Mammary epithelial cell (primary cell): ENCODE measurements at places on chromosomes 3 and 15. TPM values are rescaled to one million over a fixed set of nuclear protein-coding genes. Genes with fewer than 3 reads are reported as not detected.

The ITGA11 gene
- 0.05 TPM in 1 of 2 replicates, not detected in the other for total RNA-seq

DNA sequence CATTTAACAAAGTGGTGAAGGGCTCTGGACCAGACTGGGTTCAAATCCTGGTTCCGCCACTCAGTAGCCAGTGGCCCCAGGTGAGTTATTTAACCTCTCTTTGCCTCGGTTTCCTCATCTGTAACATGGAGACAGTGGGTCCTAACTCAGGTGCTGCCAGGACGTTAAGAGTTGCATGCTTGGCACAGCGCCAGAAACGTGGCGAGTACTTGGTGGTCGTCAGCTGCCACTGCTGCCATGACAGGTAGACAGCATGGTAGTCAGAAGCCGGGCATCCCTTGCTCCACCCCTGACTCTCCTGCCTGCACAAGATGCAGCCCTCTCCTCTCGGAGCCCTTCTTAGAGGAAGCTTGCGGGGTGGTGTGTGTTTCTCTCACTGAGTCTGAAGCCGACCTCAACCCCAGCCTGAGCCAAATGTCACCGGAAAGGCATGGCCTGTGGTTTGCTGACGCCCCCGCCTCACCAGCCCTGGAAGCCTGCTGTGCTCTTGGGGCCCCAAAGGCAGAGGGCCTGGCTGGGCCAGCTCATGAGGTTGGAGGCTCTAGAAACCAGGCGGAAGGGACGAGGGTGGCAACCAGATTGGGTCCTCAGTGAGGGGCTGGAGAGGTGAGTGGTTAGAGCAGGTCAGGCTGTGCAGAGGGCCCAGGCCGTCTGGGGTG lies 160.8 kb upstream of the TLE3 start:
- DNase-seq: no peak

- DNase-seq: no peak
These were observed 496.5 kb upstream of the TBL1XR1 start for GRCh38 chr3:177693616-177694264.

DNA sequence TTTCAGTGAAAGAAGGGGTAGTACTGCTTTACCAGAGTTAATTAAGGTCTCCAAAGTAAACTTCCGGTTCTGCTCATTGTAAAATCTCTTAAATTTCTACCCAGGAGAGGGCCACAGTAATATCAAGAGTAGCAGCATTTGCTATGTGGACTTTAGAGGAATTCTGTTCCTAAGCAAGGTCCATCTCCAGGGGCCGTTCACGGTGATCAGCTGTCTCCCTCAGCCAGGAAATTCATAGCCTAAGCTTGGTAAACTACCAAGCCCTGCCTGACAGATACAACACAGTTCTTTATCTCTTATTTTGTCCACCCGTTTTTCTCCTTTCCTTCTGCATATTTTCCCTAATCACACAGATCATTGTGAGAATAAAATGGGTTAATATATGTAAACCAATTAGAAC lies 2.3 kb downstream of the DUT start:
- no peak for DNase-seq
